ENCODE measurements at places on chromosomes 5 and 9. TPM values are rescaled to one million over a fixed set of nuclear protein-coding genes. Genes with fewer than 3 reads are reported as not detected.

DNA sequence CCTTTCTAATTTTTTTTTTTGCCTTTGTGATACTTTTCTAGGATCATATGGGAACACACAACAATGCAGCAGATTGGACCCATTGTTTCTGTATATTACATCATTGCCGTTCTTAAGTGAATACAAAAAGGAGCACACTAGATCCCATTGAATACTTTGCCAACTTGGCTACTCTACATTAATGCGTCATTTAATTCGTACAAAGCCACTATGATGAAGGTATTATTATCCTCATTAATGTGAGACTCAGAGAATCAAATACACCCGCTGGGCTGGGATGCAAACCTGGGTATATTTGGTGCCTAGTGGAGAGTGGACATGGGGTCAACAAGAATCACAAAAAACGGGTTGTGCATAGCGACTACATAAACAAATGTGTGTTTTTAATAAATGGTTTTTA lies 31.9 kb downstream of the OR2K2 start:
- DNase-seq, result no peak

DNA sequence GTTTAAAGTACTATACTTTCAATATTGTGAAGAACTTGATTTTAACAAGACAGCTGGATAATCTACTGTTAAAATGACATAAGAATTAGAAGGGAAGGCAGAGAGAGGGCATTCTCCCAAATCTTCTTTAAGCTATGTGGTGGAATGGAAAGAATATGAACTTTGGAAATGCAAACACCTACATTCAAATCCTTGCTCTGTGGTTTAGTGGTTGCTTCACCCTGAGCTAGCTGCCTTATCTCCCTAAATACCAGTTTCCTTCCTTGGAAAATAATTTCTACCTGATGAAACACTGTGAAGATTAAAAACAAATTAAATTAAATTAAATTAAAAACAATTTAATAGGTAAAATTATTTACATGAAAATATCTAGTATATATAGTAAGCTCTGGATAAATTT lies 98.5 kb downstream of the GPR21 start:
- DNase-seq, result no peak

Gene GDA
- polyA plus RNA-seq, result 2.3 TPM

GRCh38 chr5:34866989-34867471 lies 28.1 kb downstream of the TTC23L start:
- DNase-seq, result no peak

DNA sequence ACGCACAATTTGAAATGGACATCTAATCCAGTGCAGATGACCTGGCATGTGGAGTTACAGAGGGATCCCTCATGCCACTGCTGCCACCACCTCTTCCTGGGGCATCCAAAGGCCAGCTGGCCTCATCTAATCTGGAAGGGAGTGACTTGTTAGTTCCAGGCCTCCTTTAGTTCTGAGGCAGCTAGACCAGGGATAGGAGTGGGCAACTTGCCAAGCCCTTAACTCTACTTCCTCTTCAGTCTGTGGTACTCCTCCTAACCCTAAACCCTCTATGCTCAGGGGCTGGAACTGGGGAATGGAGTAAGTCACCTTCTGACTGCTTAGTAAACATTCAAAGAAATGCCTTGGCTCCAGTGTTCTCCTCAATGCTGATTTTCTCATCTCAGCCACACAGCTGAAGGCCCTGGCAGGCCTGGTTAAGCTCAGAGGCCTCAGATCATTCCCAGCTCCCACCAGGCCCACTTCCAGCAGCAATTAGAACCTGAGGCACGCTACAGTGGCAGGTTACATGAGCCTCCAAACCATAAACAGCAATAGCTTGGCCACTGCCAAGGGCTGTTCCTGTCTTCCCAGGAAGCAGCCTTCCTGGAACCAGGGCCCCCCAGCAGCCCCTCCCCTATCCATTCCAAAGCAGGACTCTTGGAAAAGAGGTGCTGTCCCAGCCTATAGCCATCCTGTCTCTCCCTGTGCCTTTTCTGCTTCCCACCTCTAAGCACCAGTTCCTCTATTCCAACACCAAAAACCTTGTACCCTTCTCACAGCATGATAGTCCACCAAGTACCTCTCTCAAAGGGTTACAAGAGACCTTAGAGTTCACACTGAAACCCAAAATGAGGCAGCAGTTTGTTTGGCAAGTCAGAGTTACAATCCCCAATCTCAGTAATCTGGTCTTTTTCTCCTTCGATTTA lies 2.0 kb downstream of the EIF4EBP3 start:
- no peak for DNase-seq

DNA sequence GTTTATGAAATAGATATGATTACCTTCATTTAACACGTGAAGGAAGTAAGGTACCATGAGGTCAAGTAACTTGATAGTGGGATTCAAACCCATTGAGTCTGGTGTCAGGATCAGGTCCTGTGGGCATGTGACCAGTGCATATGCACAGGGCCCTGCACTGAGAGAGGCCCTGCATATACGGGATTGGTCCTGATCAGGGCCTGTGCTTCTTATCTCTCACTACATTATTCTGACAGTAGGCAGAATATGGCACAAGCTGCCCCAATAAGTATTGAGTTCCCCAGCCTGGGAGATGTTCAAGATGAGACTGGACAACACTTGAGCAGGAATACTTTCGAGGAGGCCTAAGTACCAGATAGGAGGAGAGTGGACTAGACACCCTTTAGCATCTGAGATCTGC lies 44.0 kb downstream of the GALNT10 start:
- no peak for DNase-seq

- no peak for DNase-seq
Observed at GRCh38 chr9:94668418-94668927, 29.2 kb upstream of the FBP1 start.

- DNase-seq, result no peak
Observed at GRCh38 chr5:181173027-181173419, 25.6 kb downstream of the OR2V2 start.

DNA sequence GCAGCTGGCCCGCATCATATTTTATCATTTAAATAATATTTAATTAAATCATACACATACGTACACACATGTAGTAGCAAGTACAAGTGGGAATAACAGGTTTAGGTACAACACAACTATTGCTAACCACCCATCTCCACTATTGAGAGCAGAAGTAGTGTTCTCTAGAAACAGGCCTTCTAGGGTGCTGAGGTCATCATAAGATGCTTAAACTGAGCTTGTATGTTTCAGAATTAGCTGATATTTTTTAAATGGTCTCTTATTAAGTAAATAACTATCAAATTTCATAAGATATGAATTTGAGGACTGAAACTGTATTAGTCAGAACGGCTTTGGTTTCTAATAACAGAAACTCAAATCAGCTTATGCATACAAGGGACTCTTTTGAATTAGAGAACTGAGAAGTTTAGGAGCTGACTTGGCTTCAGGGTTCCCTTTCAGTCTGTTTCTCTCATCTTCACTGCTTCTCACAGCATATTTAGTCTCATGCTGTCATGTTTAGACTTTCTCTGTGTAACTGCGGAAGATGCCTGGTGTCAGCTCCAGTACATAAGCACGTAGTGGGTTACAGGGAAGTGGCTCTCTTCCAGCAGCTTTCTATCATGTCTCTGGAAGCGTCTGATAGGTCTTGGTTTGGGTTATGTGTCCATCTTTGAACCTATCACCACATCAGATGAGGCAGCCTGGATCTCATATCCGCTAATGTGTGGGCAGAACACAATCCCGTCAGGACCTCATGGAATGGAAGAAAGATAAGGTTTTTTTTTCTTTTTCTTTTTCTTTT lies 25.0 kb upstream of the OCLN start:
- no peak for DNase-seq

Gene MTAP
- polyA plus RNA-seq, result 21.0 TPM
